ENCODE measurements at places on chromosomes 1 and 21.
A peak's percentile ranks its signal among the peaks of the same experiment; 100 is the strongest.

DNA sequence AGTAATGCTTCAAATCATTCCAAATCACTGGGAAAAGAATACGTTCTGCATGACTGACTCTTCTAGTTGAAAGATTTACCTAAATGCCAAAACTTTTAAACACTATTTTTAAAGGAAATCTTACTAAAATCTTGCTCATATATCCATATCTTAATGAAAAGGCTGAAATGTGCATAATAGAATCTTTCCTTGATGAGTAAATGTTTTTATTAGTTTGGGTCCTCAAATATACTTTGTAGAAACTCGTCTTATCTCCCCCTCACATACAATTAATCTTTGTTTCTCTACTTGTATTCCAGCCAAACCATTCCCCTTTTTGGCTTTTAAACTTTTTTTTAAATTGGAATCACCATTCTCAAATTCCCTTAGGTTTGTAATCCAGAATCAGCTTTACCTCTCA lies 110.2 kb downstream of the NTNG1 start:
- DNase-seq: no peak

- no peak for DNase-seq
Measured at GRCh38 chr1:116498789-116499628, 71.8 kb downstream of the CD58 start.

DNA sequence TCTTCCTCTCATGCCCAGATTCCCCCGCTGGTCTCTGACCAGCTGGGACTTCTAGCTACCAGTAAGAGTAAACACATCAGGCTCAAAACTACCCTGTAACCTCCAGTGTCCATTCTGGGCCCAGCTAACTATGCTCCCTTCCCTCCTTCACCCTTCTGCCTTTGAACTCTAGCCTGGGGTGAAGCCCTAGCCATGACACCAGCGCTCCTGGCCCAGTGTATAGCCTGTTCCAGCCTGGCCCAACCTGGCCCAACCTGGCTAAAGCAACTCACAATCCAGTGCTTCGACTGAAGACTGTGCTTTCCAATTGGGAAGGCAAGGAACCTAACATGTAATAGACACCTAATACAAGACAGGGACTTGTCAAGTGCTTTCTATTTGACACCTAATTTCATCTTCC lies 27.6 kb downstream of the CSMD2 start:
- DNase-seq: no peak

GRCh38 chr1:88179943-88180342 lies 504.1 kb upstream of the PKN2 start:
- no peak for DNase-seq

DNA sequence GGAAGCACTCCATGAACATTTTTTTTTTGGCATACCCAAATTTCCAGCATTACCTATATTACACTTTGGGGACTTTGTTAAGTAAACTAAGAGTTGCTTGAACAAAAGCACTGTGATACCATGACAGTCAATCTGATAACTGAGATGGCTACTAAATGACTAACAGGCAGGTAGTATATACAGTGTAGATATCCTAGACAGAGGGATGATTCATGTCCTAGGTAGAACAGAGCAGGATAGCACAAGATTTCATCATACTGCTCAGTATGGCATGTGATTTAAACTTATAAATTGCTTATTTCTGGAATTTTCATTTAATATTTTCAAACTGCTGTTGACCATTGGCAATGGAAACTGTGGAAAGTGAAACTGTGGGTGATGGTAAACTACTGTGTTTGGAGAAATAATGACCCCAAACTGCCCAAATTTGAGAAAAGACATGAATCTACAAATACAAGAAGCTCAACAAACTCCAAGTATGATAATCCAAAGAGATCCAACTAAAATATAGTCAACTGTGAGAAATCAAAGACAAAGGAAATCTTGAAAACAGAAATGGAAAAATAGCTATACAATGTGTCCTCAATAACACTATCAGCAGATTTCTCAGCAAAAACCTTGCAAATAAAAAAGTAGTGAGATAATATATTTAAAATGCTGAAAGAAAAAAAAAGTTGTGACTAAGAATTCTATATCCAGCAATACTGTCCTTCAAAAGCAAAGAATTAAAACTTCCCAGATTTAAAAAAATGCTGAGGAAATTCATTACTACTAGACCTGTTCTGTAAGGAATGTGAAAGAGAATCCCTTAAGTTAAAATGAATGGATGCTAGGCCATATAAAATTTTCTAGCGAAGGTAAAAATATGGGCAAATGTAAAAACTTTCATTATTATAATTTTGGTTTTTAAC lies 410.4 kb downstream of the DUSP10 start:
- DNase-seq: no peak

- no peak for DNase-seq
Measured at GRCh38 chr1:207009945-207010344, 22.6 kb downstream of the C1orf116 start.

- no peak for DNase-seq
Measured at GRCh38 chr1:193479187-193479586, 292.8 kb upstream of the B3GALT2 start.

DNA sequence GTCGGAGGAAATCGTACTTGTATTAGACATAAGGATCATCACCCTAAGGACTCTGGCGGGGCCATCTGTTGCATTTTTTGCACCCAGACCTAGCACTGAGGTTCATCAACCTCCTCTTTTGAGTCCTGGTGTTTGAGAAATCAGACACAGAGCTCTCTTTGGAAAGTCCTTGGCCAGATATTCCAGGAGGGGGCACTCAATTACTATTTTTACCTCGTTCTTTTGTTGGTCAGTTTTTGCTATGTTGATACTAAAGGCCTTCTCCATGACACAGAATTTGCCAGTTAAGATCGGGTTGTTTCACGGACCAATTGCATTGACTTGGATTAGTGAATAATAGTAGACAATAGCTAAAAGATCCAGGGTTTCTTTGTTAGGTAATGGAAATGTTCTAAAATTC lies 711.2 kb downstream of the KCNT2 start:
- DNase-seq: no peak

DNA sequence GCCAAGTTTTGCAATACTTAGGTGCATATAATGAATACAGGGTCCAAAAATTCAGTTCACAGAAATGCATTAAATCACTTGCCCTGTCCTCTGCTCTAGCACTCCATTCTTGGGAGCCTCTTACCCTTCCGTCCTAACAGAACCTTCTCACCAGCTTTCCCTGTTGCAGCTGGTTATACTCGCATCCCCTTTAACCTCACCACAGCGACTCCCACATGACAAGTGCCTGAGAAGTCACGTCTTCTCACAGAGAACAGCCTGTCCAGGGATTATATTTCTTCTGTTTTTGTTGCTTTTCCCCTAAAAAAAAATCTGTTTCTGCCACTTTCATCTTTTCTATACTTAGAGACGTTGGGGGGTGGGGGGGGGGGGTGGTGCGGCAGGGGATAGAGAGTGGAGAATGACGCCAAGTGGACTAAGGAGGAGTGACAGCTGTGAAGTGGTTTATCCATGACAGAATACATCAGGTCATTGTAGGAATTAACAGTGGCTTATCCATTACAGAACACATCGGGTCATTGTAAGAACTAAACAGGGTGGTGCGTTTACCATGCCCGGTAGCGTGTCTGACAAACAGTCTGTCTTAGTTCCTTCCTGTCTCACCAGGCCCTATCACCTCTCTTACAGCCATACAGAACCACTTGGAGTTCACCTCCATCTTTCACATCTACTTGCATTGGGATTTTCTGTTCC lies 117.6 kb downstream of the UBE2U start:
- DNase-seq: no peak

DNA sequence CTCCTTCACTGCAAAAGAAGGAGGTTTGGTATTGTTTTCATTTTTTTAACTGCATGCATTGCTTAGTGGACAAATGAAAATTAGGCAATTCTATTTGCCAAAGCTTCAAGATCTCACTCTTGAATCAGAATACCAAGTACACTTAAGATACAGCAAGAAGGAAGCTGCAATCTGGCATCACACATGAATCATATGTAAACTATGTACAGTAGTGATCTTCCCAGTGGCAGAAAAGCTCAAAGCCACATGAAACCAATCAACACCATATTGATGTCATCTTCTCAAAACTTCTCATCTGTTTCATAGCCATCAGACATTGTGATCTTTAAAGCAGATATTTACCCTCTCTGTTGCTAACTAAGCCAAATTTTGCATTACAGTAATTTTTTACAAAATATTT lies 550.1 kb downstream of the LTN1 start:
- DNase-seq: no peak

GRCh38 chr1:152479792-152480595 lies 30.6 kb upstream of the LCE5A start:
- peak; percentile 53 for DNase-seq

DNA sequence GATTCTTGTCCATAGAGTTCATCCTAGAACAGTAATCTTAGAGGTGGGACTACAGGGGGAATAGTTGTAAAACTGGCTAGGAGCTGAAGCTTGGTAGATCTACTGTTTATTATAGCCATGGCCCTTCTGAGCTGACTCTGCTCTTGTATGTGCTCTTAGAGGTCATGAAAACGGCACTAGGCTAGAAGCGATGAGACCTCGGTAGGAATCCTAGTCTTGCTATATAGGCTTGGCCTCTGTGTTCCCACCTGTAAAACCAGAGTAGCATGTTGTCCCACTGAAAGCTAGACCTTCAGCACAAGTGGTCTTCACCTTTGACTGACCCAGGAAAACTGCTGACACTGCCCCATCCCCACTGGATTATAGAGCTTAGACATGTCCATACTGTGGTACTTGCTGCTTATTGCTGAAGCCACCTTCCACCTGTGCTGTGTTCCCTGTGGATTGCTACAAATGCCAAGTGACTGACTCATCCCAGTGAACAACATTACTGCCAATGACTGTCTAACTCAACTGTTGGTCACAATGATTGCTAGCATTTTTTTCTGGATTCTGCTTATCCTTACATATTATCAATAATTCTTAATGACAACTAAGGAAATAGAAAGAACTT lies 23.0 kb upstream of the PIGC start:
- DNase-seq: no peak

GRCh38 chr1:85984636-85985035 lies 171.9 kb downstream of the COL24A1 start:
- no peak for DNase-seq

DNA sequence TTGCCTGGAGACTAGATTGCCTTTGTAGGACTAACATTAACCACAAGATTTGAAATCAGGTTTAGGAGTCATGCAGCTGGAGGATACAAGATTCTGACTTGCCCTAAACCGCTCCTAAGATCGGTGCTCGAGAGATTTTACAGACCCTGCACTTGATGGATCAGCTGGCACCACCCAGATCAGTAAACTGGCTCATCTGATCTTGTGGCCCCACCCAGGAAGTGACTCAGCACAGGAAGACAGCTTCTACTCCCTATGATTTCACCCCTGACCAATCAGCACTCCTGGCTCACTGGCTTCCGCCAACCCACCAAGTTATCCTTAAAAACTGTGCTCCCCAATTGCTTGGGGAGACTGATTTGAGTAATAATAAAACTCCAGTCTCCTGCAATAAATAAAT lies 876 bp upstream of the CATSPERE start:
- DNase-seq: no peak

DNA sequence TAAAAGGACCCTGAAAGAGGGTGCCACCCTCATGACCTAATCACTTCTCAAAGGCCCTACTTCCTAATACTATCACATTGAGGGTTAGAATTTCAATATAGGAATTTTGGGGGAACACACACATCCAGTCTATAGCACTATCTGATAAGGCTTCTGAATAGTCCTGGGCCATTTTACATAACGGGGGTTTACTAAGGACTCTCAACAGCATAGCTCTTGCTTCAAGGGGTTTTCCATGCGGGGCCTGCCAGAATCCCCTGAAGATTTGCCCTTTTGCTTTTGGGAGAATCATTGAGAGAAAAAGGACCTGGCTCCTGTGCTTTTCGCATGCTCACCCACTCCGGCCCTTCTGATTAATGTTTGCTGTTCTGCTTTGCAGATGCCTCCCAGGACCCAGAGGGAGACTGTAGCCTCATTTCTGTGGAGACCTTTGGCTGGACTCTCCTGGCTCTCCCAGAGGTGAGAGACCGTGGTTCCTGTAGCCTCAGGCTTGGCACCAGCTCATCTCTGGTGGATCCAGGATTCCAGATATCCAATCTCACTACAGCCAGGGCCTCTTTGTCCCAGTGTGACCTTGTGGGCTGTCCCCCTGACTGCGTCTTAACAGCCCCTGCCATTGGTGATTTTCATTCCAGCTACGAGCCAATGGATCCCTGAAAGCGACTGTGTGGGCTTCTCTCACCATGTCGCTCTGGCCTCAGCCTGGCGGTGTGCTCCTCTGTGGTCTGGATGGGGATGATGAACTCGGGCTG lies 72.6 kb downstream of the DDR2 start:
- no peak for DNase-seq

GRCh38 chr1:167922611-167923074 lies 8.7 kb upstream of the ADCY10 start:
- DNase-seq: no peak

GRCh38 chr1:82483146-82483545 lies 682.4 kb downstream of the ADGRL2 start:
- no peak for DNase-seq

DNA sequence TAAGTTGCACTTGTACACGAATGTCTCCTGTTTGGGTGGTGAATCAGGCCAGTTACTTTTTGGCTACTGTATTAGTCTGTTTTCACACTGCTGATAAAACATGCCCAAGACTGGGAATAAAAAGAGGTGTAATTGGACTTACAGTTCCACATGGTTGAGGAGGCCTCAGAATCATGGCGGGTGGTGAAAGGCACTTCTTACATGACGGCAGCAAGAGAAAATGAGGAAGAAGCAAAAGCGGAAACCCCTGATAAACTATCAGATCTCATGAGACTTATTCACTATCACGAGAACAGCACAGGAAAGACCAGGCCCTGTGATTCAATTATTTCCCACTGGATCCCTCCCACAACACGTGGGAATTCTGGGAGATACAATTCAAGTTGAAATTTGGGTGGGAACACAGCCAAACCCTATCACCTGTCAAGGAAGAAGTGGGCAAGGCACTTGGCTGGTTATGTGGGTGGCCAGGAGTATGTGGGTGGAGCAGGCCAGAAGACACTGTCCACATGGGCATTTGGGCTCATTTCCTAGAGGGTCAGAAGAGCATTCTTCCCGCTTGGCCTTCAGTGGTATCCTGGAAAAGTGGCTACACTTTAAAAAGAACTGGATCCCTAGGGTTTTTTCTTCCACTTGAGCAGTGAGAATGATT lies 228.8 kb downstream of the HHAT start:
- DNase-seq: no peak

DNA sequence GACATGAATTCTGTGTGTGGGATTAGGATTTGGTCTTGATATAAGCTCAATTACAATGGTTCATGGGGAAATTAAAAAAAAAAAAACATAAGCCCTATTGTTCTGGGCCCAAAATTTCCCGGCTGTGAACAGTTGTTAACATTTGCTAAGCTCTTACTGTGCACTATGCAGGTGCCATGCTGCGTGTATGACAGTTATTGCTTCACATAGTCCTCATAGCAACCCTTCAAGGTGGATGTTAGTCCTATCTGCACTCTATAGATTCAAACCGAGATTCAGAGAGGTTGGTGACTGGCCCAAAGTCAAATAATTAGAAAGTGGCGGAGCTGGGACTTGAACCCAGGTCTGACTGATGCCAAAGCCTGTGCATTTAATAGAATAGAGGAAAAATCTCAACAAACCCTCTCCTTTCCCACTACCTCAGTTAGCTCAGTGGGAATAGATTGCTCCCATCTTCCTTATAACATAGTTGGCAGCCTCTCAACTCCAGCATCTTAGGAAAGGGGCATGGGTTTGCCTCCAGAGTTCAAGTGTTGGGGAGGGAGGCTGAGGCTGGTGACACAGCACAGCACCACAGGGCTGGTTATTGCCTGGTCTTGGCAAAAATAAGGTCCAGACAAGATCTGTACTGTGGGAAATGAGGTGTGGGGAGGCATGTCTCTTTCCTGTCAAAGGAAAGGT lies 55.0 kb upstream of the GCLM start:
- no peak for DNase-seq

Measured in stimulated activated CD4-positive, alpha-beta T cell treated with anti-CD3 and anti-CD28 coated beads, Interleukin-1b, Interleukin-23, amount 100 ng/mL, for 4 hours (primary cell).